ENCODE measurements at places on chromosomes 2 and 18.

DNA sequence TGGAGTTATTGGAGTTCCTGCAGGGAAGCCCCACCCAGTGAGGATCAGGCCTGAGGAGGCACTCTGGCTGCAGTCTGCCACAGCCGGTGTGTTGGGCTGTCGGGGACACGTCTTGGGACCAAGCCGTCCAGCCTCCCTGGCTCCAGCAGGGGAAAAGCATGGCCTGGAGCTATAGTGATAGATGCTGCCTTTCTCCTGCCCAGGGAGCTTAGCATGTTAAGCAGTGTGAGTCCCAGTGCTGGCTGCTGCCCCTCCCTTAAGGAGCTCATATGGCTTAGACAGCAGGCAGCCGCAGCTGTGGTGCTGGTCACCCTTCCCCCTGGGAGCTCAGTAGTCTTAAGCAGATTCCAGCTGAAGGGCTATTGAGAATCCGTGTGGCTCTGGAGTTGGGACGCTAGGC, 78.9 kb downstream of the CERS6 start:
- DNase-seq: no peak

DNA sequence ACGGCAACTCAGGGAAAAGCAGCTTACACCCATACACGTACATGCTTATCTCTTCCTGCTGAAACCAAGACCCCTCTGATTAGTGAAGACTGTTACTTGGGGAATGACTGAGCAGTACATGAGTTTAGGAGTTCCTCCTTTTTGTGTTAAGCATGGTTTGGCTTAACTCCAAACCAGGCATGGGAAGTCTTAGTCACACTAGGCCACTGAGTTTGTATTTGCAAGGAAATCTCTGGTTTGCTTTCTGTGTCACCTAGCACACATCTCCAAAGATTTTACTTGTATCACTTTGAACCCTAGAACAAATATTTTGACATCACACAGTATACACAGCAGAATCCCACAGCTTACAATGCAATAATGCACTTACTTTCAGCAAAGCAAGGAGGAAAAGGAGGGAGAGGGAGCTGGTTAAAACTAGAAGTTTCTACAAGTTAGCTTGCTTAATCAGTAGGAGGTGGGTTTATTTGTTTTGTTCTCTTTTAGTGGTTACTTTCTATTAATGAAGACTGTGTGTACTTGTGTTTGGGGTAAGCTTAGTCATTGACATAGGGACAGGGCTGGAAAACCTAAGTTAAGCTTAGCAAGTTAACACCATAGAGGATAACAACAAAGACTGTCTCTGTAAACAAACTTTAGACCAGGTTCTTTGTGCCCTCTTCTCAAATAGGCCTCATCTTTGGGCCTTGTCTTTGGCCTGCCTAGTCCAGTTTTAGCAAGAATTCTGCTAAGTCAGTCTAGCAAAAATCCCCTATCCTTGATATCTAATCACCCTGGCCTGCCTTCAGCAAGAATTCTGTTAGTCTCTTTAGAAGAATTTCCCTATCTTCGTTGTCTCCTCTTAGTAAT, 219.4 kb downstream of the MREG start:
- peak; percentile 62 for DNase-seq

GRCh38 chr2:168201584-168202116, 45.7 kb downstream of the STK39 start:
- no peak for DNase-seq

GRCh38 chr2:33008716-33009115, 62.0 kb downstream of the LTBP1 start:
- DNase-seq: no peak

DNA sequence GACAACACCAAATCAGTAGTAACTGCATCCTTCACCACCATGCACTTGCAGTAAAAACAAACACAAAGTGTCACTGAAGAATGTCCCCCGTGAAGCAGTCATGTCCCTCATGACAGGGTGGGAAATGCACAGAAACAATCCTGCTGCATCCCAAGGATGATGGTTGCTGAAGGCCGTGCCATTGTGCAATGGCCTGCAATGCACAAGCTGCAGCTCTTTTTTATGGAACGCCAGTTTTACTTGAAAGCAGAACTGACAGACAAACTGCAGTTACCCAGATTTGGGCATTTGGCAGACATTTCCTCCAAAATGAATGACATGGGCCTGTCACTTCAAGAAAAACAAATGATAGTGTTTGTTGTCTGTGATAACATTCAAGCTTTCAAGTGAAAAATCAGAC, 2.4 kb upstream of the CHST10 start:
- no peak for DNase-seq

GRCh38 chr2:113010088-113010487, 4.8 kb downstream of the IL36A start:
- DNase-seq: peak; percentile 38

DNA sequence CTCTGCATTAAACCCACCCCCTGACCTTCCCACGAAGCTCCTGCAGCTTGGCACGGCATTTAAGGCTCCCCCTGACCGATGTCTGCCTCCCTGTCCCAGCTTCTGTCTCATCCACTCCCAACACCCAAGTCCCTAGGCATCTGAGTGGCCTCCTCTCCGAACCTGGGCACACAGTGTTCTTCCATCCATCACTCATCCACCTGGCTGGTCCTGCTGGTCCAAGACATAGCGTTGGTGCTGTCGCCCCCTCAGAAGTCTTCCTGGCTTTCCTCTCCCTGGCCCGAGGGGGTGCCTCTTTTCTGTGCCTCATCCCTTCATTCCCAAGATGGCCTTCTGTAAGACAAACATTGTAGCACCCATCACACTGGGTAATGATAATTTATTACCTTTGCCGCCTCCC, 323.6 kb downstream of the GBX2 start:
- DNase-seq: no peak

GRCh38 chr18:10926621-10927161, 222.7 kb downstream of the PIEZO2 start:
- DNase-seq: no peak

DNA sequence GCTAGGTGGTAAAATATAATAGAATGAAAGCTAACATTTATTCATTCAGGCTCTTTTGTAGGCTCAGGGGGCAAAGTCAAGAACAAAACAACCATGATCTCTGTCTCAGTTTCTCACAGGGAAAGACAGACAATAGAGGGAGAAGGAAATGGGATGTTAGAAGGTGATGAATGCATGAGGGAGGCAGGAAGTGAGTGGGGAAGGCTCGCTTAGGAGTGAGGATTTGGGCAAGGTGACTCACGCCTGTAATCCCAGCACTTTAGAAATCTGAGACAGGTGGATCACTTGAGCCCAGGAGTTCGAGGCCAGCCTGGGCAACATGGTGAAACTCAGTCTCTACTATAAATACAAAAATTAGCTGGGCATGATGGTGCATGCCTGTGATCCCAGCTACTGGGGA, 88.4 kb downstream of the CTIF start:
- DNase-seq: no peak

GRCh38 chr2:184620367-184620766, 22.0 kb downstream of the ZNF804A start:
- DNase-seq: no peak

GRCh38 chr2:68880213-68880612, 9.0 kb upstream of the BMP10 start:
- DNase-seq: no peak

- no peak for DNase-seq
Observed at GRCh38 chr2:241553981-241554380, 4.6 kb upstream of the BOK start.
